Mesendoderm (in vitro differentiated cells): ENCODE measurements at places on chromosomes 3 and 15.

DNA sequence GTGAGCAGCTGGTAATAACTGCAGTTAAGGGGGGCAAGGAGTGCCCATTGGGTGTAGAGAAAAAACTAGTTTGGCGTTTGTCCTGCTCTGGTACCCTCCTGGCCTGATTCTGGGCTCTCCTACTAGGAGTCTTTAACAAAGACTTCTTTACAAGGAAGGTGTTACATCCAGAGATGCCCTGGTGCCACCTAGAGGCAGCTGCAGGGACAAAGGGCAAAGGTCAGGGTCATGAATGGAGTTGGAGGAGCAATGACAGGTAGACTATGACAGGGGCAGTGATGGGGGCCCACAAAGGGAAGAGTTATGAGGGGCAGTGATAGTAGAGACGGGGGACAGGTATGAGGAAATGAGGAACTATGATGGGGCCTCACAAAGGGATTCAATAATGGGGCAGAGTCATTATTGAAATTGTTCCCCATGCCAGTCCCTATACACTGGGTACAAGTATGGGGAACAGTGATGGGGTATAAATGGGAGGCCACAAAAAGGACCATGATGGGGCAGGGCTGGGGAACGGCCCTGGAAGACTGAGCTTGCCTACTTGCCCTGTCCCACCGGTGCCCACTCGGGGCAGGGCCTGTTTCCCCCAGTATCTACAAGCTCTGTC, 7.9 kb downstream of the CCDC71 start:
- H3K4me1 ChIP-seq = no peaks in the 10 kb centered on the region
- no peak overlapping the region for H3K27ac ChIP-seq
- H3K27me3 ChIP-seq = no peaks in the 10 kb centered on the region

DNA sequence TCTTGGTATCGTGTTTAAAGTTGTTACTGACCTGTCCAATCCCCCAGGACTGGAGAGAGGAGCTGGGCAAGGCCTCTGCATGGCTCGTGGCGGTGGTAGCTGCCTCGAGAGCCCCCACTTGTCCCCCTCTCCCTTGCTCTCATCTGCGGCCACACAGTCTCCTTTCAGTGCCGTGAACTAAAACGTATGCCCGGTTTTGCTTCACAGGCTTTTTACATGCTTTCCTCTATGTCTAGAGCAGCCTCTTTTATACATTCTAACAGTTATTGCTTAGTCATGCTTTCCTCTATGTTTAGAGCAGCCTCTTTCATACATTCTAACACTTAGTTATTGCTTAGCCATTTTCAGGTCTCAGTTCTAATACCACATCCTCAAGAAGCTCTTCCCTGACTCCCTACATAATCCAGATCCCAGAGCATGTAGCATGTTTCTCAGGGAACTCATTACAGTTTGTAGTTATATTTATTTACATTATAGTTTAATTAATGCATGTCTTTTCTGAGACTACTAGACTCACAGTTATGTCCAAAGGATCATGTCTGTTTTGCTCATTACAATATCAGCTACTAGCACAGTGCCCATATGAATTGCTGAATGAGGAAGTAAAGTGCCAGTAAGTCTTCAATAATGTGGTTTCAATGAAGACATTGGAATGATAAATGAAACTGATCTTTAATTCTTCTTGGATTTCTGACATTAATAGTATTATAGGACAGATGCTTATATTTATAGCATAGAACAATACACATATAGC, 66.5 kb upstream of the TBL1XR1 start:
- no peak for DNase-seq
- no peaks in the 10 kb centered on the region for H3K27me3 ChIP-seq
- H3K27ac ChIP-seq = no peak overlapping the region
- no peaks in the 10 kb centered on the region for H3K36me3 ChIP-seq

GRCh38 chr3:124586126-124587052, 143.9 kb upstream of the UMPS start:
- H3K27ac ChIP-seq = peak overlapping the region; percentile 40
- DNase-seq = peak; percentile 91
- no peak overlapping the region for H3K4me3 ChIP-seq
- no peaks in the 10 kb centered on the region for H3K36me3 ChIP-seq
- peaks cover 19% of the 10 kb centered on the region for H3K4me1 ChIP-seq
- H3K27me3 ChIP-seq = no peaks in the 10 kb centered on the region

- no peaks in the 10 kb centered on the region for H3K27me3 ChIP-seq
- H3K4me1 ChIP-seq = peaks cover 5% of the 10 kb centered on the region
- DNase-seq = peak; percentile 91
Measured at GRCh38 chr3:129650256-129650872, 43.9 kb upstream of the PLXND1 start.

- H3K4me1 ChIP-seq = peaks cover 2% of the 10 kb centered on the region
- DNase-seq = no peak
- H3K27ac ChIP-seq = no peak overlapping the region
- no peak overlapping the region for H3K4me3 ChIP-seq
- no peaks in the 10 kb centered on the region for H3K36me3 ChIP-seq
Measured at GRCh38 chr3:132418916-132419315, 1.6 kb downstream of the DNAJC13 start.

DNA sequence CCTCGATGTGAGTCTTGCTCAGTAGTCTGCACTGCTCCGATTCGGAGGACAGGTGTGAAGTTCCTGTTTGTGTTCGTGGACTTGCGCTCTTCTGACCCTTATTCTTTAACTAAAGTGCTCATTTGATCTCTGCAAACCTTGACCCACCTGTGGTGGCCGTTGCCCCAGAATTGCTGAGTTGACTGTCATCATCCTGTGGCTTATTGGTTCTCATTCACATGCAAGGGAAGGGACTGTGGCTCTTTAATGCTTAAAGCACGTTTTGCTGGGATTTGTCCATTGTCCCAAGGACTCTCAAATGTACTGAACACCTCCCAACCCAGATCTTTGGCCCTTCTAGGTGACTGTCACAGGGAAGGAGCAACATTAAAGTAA, 13.4 kb downstream of the SYNM start:
- no peaks in the 10 kb centered on the region for H3K36me3 ChIP-seq
- no peak for DNase-seq
- H3K4me3 ChIP-seq = no peak overlapping the region
- no peaks in the 10 kb centered on the region for H3K27me3 ChIP-seq
- H3K4me1 ChIP-seq = peaks cover 2% of the 10 kb centered on the region

DNA sequence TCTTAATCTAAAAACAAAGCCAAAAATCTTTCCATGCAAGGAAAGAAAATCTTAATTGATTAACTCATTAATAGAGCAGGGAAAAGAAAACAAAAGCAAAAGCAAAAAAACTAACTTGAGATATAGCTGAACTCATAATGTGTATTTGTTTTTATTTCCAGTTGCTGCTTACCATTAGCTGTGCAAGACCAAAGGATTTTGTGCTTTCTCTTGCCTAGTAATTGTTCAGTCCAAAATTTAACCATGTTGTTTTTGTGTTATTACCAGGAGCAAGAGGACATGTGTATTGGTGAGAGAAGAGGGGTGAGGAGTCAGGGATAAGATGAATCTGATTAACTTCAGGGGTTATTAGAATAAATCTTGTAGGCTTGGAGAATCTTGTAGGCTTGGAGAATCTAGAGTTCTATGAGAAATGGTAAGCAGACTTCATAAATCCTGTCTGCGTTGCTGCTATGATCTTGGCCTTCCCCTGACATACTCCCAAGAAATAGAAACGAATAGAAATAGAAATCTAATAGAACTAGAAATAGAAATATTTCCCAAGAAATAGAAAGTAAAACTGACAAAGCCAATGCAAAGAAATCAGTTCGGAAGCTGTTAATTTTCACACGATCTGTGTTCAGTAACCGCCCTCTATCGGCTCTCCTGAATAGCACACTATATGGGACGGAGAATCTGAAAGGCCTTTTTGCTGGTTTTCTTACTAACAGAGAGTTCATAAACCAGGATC, 72.6 kb upstream of the TNFSF10 start:
- peaks cover 3% of the 10 kb centered on the region for H3K4me1 ChIP-seq
- no peak overlapping the region for H3K4me3 ChIP-seq
- peak; percentile 52 for DNase-seq
- H3K27me3 ChIP-seq = no peaks in the 10 kb centered on the region
- no peaks in the 10 kb centered on the region for H3K36me3 ChIP-seq
- no peak overlapping the region for H3K27ac ChIP-seq

DNA sequence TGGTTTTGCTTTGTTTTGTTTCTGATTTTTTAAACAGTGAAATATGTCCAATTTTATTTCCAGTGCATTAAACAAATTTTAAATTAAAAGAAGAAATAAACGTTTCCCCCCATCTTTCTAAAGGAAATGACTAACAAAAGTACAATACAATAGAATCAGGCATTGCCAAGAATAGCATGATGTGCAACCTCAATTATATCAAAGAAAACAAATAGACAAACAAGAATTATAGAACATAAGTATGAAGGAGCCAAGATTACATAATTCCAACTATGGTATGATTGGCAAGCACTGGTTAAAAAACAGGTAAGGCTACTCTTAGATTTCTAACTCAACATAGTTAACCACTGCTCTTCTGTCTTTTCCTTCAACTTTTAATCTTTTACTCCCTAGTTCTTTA, 26.4 kb downstream of the TIGIT start:
- no peaks in the 10 kb centered on the region for H3K36me3 ChIP-seq
- no peaks in the 10 kb centered on the region for H3K27me3 ChIP-seq
- no peak overlapping the region for H3K4me3 ChIP-seq
- peaks cover 3% of the 10 kb centered on the region for H3K4me1 ChIP-seq

GRCh38 chr15:63473007-63473748, 31.2 kb upstream of the USP3 start:
- no peak overlapping the region for H3K27ac ChIP-seq
- no peaks in the 10 kb centered on the region for H3K27me3 ChIP-seq
- H3K36me3 ChIP-seq = no peaks in the 10 kb centered on the region

- H3K36me3 ChIP-seq = no peaks in the 10 kb centered on the region
- H3K27me3 ChIP-seq = no peaks in the 10 kb centered on the region
- DNase-seq = no peak
- H3K27ac ChIP-seq = no peak overlapping the region
- H3K4me3 ChIP-seq = no peak overlapping the region
Measured at GRCh38 chr3:61975936-61976335, 397.4 kb downstream of the FEZF2 start.

DNA sequence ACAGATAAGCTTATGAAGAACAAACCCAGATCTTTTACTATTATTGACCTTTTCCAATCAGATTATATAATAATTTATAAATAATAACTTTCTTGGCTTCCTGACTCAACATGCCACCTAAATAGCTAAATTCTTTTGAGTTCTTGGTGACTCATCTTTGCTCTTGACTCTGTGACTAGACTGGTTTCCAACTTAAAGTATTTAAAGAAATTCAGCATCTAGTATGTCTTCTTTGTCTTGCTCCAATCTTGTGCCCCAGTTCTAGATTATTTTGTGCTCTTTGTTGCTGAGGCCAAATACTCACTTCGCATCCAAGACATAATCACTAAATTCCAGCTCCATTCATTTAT, 483.2 kb upstream of the TBL1XR1 start:
- H3K27me3 ChIP-seq = no peaks in the 10 kb centered on the region
- H3K4me3 ChIP-seq = no peak overlapping the region
- H3K27ac ChIP-seq = no peak overlapping the region
- no peaks in the 10 kb centered on the region for H3K36me3 ChIP-seq

DNA sequence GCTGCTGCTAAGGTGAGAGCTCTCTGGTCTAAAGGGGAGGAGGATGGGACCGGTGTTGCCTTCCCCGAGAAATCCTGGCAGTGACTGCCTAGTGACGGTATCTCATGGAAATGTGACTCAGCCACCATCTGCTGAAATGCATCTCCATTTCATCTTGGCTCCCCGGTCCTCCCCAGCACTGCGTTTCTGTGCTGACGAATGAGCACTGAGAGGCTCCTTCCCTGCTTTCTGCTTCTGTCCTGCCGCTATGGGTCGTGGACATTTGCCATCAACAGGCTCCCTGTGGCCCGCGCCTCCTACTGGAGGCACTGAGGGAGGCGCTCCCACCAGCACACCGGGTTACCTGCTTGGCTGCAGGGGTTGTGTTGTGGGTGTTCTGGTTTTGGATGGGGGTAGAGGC, 13.5 kb upstream of the SEC13 start:
- no peaks in the 10 kb centered on the region for H3K4me1 ChIP-seq
- no peaks in the 10 kb centered on the region for H3K36me3 ChIP-seq
- no peak overlapping the region for H3K27ac ChIP-seq
- H3K27me3 ChIP-seq = no peaks in the 10 kb centered on the region

DNA sequence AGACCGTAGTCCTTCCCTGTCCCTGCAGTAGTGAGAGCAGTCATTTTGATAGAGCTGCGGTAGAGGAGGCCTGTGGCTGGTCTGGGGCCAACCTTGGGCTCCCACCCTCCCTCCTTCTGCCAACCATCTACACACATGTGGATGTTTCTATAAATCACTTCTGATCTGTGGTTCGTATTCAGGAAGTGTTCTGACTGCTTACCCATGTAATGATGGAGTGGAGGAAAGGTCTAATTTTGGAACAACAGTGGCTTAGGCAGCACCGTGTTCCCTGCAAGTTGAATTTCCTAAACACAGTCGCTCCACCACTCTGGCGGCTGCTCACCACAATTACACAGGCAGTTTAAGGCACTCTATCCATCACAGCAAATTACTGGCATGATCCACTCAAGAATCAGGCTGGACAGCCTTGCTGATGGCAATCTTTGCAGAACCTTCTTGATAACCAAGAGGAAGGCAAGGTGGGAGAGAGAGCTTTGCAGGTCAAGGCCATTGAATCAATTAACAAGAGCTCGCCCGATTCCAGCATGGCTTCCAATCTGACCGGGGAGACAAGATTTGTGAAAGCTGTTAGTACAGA, 104.7 kb upstream of the VEPH1 start:
- H3K27ac ChIP-seq = no peak overlapping the region
- H3K4me3 ChIP-seq = no peak overlapping the region
- no peaks in the 10 kb centered on the region for H3K36me3 ChIP-seq
- DNase-seq = no peak

DNA sequence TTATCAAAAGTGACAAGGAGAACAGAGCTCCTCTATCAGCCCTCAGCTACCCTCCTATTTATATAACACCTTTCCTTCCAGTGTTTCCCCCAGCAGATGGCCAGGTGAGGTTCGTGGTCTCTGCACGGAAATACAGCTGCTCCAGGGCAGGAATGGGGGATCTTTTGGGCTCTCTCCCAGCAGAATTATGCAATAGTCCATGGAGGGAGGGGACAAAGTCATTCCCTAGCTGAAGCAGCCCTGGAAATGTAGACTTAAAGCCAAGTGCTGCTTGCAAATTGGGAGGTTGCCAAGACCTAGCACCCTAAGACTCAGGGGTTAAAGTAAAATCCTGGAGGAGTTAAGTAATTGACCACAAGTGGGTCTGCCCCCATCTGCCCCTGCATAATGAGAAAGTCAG, 256.3 kb downstream of the LRTM1 start:
- no peaks in the 10 kb centered on the region for H3K36me3 ChIP-seq
- H3K4me3 ChIP-seq = no peak overlapping the region
- no peaks in the 10 kb centered on the region for H3K27me3 ChIP-seq
- H3K4me1 ChIP-seq = peaks cover 6% of the 10 kb centered on the region
- no peak overlapping the region for H3K27ac ChIP-seq

- no peaks in the 10 kb centered on the region for H3K27me3 ChIP-seq
- H3K4me3 ChIP-seq = no peak overlapping the region
- no peaks in the 10 kb centered on the region for H3K36me3 ChIP-seq
- no peak for DNase-seq
Measured at GRCh38 chr15:56307180-56307579, 58.0 kb upstream of the TEX9 start.
